Activated CD8-positive, alpha-beta T cell treated with anti-CD3 and anti-CD28 coated beads, Interleukin-2, amount 10 ng/mL, durations not matched to agents 7 days and 5 days (primary cell): ENCODE measurements at places on chromosomes 6 and 20. TPM values are rescaled to one million over a fixed set of nuclear protein-coding genes. Genes with fewer than 3 reads are reported as not detected.
A peak's percentile ranks its signal among the peaks of the same experiment; 100 is the strongest.

- no peaks in the 10 kb centered on the region for H3K27me3 ChIP-seq
- H3K4me1 ChIP-seq, result no peaks in the 10 kb centered on the region
- DNase-seq, result no peak
- H3K27ac ChIP-seq, result no peak overlapping the region
- H3K36me3 ChIP-seq, result no peaks in the 10 kb centered on the region
These were observed 575.9 kb upstream of the JAG1 start for GRCh38 chr20:11249683-11250082.

DNA sequence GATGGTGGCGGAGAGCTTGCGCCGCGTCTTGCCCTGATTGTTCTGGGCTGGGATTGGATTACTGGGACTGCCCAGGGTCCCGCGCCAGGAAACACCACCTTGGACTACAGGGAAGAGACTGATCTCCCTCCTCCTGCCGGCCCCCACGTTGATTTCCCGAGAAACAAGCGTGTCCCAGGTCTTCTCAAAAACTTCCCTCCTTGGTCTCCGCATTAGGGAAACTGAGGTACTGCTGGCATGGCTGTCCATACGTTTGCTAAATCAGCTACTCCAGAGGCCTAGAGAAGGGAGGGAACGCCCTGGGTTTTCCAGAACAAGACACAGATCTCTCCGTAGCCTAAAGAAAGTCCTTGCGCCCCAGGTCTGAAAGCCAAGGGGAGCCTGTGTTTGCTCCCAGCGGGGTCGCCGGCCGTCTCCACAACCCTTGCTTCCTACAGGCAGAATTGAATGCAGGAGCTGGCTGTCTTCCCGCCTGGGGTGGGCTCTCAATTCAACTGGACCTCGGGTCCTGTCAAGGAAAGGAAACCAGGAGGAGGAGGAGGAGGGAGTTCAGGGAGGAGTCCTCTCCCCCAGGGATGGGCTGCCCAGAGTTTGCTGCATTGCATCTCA lies 29.2 kb downstream of the TFAP2A start:
- peaks cover 84% of the 10 kb centered on the region for H3K27me3 ChIP-seq
- peak overlapping the region; percentile 25 for H3K4me3 ChIP-seq
- no peak for DNase-seq
- peak overlapping the region; percentile 46 for H3K27ac ChIP-seq

GRCh38 chr20:31704225-31705119 lies 18.2 kb downstream of the BCL2L1 start:
- no peak for DNase-seq
- no peak overlapping the region for H3K27ac ChIP-seq

DNA sequence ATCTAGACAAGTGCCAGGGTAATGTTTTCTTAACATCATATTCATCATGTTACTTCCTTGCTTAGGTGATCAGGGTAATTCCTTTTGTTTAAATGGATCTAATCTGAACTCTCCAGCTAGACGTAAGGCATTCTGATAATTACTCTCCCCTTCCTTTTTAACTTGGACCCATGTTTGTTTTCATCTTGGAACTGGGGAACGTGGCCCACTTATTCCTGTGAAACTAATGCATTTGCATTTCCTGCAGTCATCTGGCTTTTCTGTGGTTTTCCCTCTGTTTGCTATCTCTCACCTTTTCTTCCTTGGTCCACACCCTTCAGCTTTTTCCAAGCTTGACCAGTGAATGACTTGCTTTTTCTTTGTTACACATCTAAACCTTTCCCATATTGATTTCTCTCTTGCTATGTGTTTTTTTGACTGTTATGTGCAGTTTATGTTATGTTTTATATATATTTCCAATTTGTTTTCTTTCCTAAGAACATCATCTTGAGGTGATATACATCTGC lies 33.3 kb downstream of the SLX4IP start:
- no peaks in the 10 kb centered on the region for H3K27me3 ChIP-seq
- H3K36me3 ChIP-seq, result peaks cover 1% of the 10 kb centered on the region
- DNase-seq, result no peak
- peaks cover 13% of the 10 kb centered on the region for H3K4me1 ChIP-seq
- no peak overlapping the region for H3K4me3 ChIP-seq
- no peak overlapping the region for H3K27ac ChIP-seq

- DNase-seq, result no peak
- no peaks in the 10 kb centered on the region for H3K27me3 ChIP-seq
- H3K4me3 ChIP-seq, result no peak overlapping the region
- H3K36me3 ChIP-seq, result no peaks in the 10 kb centered on the region
- H3K4me1 ChIP-seq, result no peaks in the 10 kb centered on the region
- no peak overlapping the region for H3K27ac ChIP-seq
These were observed 167.4 kb downstream of the CDH4 start for GRCh38 chr20:61419501-61419900.

- H3K27ac ChIP-seq, result no peak overlapping the region
- H3K4me1 ChIP-seq, result no peaks in the 10 kb centered on the region
- H3K4me3 ChIP-seq, result no peak overlapping the region
These were observed 306.7 kb downstream of the PLCB1 start for GRCh38 chr20:8438748-8439147.

- H3K36me3 ChIP-seq, result peaks cover 4% of the 10 kb centered on the region
- H3K4me3 ChIP-seq, result no peak overlapping the region
- H3K27me3 ChIP-seq, result no peaks in the 10 kb centered on the region
These were observed 84.5 kb downstream of the SGK1 start for GRCh38 chr6:134233180-134233955.

- H3K27ac ChIP-seq, result no peak overlapping the region
- H3K4me1 ChIP-seq, result no peaks in the 10 kb centered on the region
- no peak for DNase-seq
- no peaks in the 10 kb centered on the region for H3K27me3 ChIP-seq
These were observed 54.5 kb downstream of the CLIC5 start for GRCh38 chr6:45961125-45961524.

DNA sequence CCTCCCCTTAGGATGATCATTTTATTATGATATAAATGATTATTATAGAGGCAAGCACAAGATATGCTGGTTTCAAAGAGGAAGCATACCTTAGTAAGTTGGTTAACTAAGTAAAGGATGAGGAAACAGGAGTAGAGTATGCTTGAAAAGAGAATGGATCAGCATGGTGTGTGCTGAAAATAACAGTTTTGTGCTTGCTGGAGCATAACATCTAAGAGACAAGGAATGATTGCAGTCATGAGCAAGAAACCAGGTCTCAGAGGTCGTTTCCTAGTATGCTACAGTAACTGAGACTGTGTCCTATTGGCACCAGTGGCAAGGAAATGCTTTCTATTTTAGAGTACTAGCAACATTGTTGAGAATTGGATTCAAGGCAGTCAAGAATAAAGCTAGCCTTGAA lies 34.1 kb downstream of the CDC40 start:
- H3K36me3 ChIP-seq, result peaks cover 51% of the 10 kb centered on the region
- DNase-seq, result no peak
- H3K27ac ChIP-seq, result no peak overlapping the region

DNA sequence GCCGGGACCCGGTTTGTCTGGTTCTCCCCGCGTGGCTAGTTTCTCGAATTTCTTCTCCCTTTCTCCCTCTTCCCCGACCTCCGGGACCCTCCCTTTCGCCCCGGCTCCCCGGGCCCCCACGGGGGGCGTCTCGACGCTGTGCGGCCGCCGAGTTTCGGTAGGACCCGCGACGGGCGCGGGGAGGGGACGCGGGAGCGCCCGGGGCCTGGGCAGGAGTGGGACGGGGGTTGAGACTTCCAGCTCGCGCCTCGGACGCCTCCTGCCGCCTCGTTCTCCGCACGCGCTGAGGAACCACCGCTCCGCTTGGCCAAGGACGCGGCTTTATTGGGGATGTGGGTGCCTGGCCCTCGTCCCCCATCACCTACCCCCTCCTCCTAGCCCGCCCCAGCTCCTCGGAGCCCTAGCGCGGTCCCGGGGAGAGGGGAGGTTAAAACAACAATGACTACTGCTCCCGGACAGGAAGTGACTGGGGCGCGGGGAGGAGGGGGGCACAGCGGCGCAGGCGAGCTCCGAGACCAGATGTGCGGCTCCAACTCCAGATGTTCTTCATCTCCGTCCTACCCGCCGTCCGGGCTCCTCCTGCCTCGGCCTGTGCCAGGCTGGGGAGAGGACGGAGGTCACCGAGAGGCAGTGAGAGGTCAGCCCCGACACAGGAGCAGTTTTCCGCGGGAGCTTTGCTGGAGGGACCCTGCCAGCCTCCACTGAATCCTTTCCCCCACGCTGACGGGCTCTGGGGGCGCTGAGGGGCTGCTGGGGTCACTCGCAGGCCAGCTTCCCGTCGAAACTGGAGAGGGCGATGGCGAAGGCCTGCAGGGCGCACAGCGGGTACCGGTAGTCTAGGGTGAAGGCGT lies 917 bp upstream of the TEAD3 start:
- H3K4me1 ChIP-seq, result peaks cover 17% of the 10 kb centered on the region
- H3K27ac ChIP-seq, result peak overlapping the region; percentile 62

DNA sequence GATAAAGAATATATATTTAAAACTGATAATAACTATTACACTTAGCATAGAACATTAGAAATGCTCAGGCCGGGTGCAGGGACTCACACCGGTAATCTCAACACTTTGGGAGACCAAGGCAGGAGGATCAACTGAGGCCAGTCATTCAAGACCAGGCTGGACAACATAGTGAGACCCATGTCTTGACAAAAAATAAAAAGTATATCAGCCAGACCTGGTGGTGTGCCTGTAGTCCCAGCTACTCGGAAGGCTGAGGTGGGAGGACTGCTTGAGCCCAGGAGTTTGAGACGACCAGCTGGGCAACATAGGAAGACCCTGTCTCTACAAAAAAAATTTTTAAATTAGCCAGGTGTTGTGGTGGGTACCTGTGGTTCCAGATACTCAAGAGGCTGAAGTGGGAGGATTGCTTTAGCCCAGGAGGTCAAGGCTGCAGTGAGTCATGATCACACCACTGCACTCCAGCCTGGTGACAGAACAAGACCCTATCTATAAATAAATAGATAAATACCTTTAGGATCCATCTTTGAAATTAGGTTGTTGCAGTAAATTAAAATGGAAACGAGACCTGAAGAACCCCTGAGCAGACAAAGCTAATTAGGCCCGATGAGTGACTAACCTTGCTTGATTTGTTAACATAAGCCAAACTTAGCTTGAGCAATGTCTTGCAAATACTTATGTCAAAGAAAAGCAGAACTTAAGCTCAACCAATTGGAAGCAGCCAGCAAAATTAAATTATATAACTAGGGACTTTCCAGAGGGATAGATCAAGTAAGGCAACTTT lies 75.8 kb upstream of the E2F3 start:
- H3K27me3 ChIP-seq, result no peaks in the 10 kb centered on the region
- peaks cover 5% of the 10 kb centered on the region for H3K4me1 ChIP-seq
- H3K4me3 ChIP-seq, result no peak overlapping the region
- DNase-seq, result no peak
- H3K36me3 ChIP-seq, result peaks cover 4% of the 10 kb centered on the region

- H3K4me1 ChIP-seq, result no peaks in the 10 kb centered on the region
- no peak overlapping the region for H3K27ac ChIP-seq
- DNase-seq, result no peak
- no peaks in the 10 kb centered on the region for H3K36me3 ChIP-seq
- H3K27me3 ChIP-seq, result no peaks in the 10 kb centered on the region
These were observed 313.8 kb downstream of the HDGFL1 start for GRCh38 chr6:22883061-22883717.

DNA sequence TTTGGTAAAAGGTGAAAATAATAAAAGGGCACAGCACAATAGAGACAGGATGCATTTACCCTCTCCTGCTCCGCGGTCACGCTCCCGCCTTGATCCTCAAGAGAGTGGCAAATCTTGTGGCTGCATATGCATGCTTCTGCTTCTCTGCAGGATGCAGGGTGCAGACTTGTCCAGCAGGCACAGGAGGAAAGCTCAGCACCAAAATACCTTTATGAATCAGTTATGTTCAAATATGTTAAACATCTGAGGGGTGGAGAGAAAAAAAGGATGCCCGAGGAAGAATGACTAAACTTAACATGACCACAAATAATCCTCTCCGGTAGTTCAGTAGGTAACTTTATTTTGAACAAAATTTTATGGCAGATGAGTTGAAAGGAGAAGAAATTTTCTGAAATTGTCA lies 366.1 kb upstream of the SOX4 start:
- no peak overlapping the region for H3K4me3 ChIP-seq
- no peaks in the 10 kb centered on the region for H3K4me1 ChIP-seq
- H3K36me3 ChIP-seq, result peaks cover 11% of the 10 kb centered on the region
- no peak for DNase-seq
- H3K27me3 ChIP-seq, result no peaks in the 10 kb centered on the region
- H3K27ac ChIP-seq, result no peak overlapping the region

Gene ADAM33
- not detected for total RNA-seq

Gene PRL
- total RNA-seq, result not detected

Gene HLA-G
- 2.9 TPM for total RNA-seq

Gene ARMH2
- total RNA-seq, result 1.7 TPM

Gene GTF2H4
- 30.1 TPM for total RNA-seq

Gene ANGPT4
- total RNA-seq, result not detected
